ENCODE measurements at places on chromosomes 1 and 21.

DNA sequence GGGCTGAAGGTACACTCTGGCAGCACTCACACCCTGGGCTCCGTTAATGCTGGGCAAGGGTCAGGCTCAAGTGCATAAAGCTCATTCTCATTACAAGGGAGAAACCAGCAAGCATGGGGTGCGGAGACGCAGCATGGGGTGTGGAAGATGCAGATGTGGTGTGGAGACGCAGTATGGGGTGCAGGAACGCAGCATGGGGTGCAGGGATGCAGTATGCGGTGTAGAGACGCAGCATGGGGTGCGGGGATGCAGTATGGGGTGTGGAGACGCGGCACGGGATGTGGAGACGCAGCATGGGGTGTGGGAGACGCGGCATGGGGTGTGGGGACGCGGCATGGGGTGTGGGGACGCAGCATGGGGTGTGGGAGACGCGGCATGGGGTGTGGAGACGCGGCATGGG, 390.7 kb downstream of the NPHP4 start:
- DNase-seq = no peak

- no peak for DNase-seq
Observed at GRCh38 chr1:47160716-47161115, 23.5 kb downstream of the CYP4A22 start.

GRCh38 chr1:154199563-154199879, 6.6 kb downstream of the CFAP141 start:
- no peak for DNase-seq

DNA sequence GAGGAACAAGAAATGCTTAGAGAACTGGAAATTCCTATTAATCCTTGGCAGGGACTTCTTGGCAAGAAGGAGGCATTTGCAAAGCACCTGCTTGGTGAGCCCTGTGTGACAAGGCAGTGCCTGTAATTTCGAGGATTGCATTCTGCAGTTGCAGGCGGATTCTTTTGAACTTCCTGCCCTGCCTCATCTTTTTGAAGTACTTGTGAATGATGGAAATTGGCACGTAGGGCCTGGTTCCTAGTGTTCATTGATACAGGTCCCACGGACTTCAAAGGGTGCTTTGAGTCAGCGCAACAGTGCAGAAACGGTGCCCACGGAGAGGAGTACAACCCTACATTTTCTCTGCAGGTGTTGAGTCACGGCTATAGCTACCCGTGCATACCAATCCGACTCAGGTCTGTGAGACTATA, 6.4 kb downstream of the HUNK start:
- DNase-seq = no peak

DNA sequence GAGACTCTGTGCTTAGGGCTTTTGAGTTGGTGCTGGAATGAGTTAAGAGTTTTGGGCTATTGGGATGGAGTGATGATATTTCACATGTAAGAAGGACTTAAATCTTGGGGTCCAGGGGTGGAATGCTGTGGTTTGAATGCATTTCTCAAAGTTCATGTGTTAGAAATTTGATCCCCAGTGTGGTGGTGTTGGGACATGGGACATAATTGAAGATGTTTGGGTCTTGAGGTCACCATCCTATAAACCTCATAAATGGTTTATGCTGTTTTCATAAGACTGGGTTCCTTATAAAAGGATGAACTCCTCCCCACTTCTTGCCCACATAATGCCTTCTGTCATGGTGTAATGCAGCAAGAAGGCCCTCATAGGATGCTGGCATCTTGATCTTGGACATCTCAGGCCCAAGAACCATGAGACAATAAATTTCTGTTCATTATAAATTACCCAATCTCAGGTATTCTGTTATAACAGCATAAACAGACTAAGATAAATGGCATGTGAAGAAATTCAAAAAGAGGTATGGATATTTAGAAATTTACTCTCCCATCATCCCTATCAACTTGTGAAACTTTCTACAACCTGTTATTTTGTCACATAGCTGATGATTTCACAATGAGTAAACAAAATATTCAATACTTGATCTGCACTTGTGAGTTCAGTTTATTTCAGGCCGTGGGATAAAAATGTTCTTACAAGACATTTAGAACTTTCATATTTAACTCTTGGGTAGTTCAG, 48.0 kb upstream of the NEK7 start:
- no peak for DNase-seq

GRCh38 chr1:154352245-154352580, 26.9 kb downstream of the ATP8B2 start:
- DNase-seq = no peak

DNA sequence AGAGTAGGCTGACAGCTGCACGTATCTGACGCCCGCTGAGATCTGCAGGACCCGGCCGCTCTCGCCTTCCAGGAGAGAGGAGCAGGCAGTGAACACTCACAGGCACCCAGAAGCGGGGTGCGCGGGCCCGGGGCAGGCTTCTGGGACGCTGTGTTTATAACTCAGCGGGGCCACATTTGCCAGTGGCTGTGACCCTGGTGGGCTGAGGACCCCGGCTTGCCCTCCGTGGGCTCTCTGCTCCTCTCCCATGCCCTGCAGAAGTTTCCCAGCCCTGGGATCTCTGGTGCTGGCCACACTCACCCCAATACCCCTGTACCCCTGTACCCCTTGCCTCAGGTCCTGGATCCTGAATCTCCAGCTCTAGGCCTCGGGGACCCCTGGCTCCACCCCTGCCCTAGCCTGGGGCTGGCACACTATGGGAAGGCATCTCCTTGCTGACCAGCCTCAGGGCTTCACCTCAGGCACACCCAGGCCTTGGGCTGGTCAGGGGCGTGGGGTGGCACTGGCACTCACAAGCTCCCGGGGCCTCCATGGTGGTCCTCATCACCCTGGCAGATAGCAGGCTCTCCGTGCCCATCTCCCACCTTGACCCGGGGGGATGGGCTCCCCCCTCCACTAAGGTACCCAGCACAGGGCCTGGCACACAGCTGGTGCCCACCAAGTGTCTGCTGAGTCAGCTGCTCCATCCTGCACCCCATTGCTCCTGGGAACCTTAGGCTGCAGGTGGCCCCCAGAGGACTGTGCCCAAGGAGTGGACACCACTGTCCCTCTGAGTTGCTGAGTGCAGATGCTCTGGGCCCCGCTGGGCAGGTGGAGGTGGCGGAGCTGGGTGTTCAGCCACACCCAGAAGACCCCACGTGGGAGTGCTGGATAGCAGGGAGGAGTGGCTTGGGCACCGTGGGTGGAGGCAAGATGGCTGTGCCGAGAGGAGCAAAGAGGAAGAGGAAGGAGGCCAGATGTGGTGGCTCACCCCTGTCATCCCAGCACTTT, 32.4 kb downstream of the MORN1 start:
- no peak for DNase-seq

DNA sequence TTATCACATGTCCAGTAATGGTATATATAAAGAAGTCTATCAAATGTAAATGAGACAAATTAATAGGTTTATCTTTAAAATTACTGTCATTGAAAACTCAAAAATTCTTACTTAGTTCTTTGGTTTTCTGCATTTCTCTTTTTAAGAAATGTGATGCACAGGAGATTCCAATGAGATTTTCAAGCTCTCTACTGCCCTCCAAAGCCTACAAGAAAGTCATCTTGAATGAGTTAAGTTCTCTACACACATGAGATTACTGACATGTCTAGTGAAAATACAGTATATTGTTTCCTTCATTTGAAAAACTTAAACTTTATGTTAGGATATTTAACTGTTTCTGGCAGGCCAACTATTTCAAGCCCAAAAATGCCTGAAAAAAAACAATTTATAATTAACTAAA, 68.8 kb downstream of the ITGB3BP start:
- peak; percentile 55 for DNase-seq

- no peak for DNase-seq
Observed at GRCh38 chr1:158711098-158711497, 9.4 kb downstream of the OR6K3 start.

- DNase-seq = no peak
Observed at GRCh38 chr21:46124926-46125845, 27.3 kb downstream of the COL6A2 start.

- no peak for DNase-seq
Observed at GRCh38 chr1:205332015-205332791, 10.7 kb upstream of the NUAK2 start.

DNA sequence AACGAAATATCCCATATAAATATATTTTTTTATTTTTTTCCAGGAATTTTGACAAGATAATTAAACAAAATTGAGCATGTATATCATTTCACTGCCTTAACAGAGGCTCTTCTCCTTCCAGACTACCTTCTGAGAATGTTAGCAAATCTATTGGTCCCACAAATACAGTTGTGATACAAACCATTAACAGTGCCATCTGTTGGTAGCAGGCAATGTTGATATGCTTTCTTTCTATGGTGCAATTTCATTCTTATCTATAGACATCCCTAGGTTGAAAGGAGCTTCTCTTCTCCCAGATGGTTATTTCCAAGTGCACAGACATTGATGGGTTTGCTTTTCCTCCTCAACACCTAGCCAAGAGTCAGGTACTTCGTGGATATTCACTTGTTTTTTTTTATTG, 303.6 kb downstream of the USH2A start:
- peak; percentile 50 for DNase-seq

GRCh38 chr1:247110627-247111258, 6.6 kb upstream of the ZNF669 start:
- DNase-seq = peak; percentile 47

DNA sequence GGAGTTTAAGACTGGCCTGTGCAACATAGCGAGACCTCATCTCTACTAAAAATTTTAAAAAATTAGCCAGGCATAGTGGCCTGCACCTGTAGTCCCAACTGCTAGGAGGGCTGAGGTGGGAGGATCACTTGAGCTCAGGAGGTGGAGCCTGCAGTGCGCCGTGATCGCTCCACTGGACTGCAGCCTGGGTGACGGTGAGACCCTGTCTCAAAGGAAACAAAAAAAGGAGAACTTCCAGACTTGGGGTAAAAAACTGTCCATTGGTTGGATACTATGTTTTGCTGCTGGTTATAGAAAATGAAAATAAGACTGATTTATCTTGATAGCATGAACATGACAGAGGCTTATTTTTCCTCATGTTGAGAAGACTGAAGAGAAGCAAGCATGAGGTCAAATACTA, 79.4 kb downstream of the WDR4 start:
- DNase-seq = no peak

- no peak for DNase-seq
Observed at GRCh38 chr1:34019741-34020552, 145.1 kb downstream of the CSMD2 start.

DNA sequence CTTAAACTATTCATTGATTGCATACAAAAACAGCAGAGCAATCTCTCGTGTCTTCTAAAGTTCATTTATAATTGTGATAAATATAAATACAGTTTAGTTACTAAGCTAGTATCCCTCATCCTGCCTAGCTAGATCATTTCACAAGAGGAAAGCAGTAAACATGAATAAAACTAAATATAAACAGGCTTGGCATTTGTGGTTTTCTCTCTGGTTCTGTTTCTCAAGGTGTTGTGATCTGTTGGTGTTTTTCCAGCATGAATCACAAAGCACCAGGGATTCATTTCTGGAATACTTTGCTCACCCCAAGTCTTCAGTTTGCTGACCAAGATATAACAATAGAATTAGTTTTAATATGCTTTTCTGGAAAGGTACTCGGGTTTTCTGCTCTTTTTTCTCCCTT, 32.7 kb upstream of the GLIS1 start:
- DNase-seq = no peak

DNA sequence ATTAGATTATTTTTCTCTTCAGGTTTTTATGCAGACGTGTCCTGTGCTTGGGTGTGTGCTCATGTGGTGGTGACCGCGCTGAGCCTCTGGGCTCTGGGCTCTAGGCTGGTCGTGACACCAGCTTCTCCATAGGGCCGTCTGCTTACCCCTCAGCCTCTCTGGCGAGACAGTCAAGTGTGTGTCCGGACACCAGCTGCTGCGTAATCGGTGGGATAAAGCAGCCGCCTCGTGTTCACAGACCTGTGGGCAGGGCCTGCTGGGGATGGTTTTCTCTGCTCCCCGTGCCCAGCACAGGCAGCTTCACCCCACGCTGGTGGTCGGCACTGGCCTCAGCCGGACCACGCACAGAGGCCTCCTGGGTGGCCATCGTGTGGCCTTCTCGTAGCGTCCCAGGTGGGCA, 33.6 kb upstream of the DIP2A start:
- no peak for DNase-seq

DNA sequence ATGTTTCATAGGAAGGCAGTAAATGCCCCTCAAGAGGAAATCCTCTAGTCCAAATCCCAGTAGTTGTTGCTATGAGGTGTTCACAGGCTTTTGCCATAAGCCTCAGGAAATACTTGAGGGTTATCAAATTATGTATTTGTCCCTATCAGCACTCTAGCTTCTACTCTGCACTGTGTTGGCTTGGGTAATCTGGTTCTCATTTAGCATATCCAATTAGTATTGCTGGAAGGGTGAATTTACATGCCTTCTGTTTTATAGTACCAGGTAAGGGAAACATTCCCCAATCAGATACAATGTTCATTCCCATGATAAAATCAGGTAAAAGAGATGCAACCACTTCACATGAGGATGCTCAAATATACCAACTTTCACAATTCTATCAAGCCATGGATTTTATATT, 211.2 kb downstream of the S1PR1 start:
- no peak for DNase-seq

- DNase-seq = no peak
Observed at GRCh38 chr21:36186081-36186480, 29.5 kb downstream of the DOP1B start.

DNA sequence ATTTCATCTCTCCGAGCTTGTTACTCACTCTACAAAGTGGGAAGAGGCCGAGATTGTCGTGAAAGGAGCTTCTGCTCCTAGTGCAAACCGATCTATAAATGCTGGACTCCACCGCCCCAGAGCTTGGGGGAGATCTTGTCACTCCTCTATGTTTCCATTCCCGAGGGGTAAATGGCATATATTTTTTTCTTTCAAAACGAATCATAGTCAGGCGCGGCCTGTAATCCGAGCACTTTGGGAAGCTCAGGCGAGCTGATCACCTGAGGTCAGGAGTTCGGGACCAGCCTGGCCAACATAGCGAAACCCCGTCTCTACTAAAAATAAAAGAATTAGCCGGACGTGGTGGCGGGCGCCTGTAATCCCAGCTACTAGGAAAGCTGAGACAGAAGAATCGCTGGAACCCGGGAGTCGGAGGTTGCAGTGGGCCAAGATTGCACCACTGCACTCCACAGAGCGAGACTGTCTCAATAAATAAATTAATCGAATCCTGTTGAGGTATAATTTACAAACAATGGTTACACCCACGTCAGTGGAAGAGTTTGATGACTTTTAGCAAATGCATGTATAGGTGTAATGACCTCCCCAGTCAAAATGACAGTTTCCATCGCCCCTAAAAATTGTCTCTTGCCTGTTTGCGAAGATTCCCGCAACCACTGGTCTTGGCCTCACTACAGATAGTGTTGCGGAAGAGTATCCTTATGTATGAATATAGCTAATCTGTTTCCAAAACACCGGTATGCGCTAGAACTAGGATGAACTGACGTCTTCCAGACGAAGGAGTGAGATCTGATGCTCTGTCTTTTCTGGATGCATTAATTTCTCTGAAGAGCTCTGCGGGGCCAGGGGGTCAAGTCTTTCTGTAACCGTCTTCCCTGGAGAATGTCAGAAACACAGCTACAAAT, 840 bp upstream of the HEATR1 start:
- DNase-seq = peak; percentile 4

DNA sequence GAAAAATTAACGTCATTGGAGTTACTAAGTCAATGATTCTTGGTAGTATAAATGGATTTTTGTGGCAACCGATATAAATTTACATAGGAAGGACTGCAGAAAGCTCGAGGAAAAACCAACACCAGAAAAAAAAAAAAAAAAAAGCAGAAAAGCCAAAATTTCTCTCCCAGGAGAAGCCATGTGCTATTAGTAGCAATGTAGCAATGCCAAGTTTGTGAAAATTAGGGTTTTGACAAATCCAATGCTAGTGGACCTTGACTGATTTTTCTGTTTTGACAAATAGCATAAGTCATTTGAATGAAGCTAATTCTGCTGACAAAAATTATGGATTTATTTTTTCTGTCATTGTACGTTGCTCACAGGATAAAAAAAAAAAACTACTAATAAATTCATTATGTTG, 1561.9 kb downstream of the MRPL39 start:
- no peak for DNase-seq

Data from hematopoietic multipotent progenitor cell treated with erythropoietin and hydrocortisone succinate and interleukin-3 and kit ligand, for 4 days (in vitro differentiated cells).